ENCODE measurements at places on chromosomes 1 and 21.

GRCh38 chr21:34129039-34129891 lies 55.9 kb downstream of the MRPS6 start:
- no peak for DNase-seq
- no peaks in the 10 kb centered on the region for H3K27me3 ChIP-seq
- peaks cover 19% of the 10 kb centered on the region for H3K36me3 ChIP-seq
- H3K4me1 ChIP-seq: peaks cover 20% of the 10 kb centered on the region
- H3K27ac ChIP-seq: peak overlapping the region; percentile 2
- H3K4me3 ChIP-seq: no peak overlapping the region

DNA sequence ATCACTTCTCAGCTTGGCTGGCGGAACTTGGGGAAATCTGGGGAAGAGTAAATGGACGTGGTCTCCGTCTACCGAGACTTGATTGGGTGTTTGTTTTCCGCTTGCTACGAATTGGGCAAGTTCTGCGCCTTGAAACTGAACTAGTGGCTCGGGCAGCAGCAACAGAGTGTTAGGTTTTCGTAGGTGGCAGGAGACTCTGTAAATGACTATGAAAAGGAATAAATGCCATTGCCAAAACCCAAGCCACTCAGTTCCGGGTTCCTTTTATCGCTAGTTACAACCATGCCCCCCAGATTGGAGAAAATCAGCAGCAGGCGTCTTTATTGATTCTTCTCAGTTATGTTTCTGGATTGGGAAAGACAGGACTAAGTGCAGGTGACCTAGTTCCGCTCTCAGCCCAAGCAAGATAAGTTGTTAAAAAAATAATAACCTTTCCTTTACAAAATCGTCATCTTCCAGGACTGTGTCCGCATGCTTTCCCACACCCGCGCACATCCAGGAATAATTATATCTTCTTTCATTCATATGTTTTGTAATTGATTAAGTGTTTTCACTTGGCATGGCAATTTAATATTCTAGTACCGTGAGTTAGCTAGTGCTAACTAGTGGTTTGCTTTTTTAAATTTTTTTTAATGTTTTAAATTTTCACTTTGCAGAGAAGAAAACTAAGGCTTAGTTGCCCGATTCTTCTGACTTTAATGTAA lies 3.4 kb downstream of the LHX9 start:
- H3K27me3 ChIP-seq: peaks cover 54% of the 10 kb centered on the region
- no peak overlapping the region for H3K27ac ChIP-seq

GRCh38 chr1:234272656-234273312 lies 100.5 kb upstream of the COA6 start:
- DNase-seq: no peak
- H3K27me3 ChIP-seq: no peaks in the 10 kb centered on the region
- no peaks in the 10 kb centered on the region for H3K4me1 ChIP-seq
- no peak overlapping the region for H3K27ac ChIP-seq

GRCh38 chr1:27299385-27300271 lies 22.3 kb upstream of the TMEM222 start:
- no peaks in the 10 kb centered on the region for H3K27me3 ChIP-seq
- H3K4me3 ChIP-seq: no peak overlapping the region
- peak overlapping the region; percentile 98 for H3K27ac ChIP-seq
- H3K4me1 ChIP-seq: peaks cover 18% of the 10 kb centered on the region
- DNase-seq: peak; percentile 98

- no peaks in the 10 kb centered on the region for H3K4me1 ChIP-seq
- no peak overlapping the region for H3K27ac ChIP-seq
- no peaks in the 10 kb centered on the region for H3K36me3 ChIP-seq
- no peak for DNase-seq
- H3K27me3 ChIP-seq: no peaks in the 10 kb centered on the region
- no peak overlapping the region for H3K4me3 ChIP-seq
Measured at GRCh38 chr1:15272009-15272781, 25.2 kb downstream of the FHAD1 start.

GRCh38 chr1:32321712-32322291 lies 14.2 kb downstream of the MARCKSL1 start:
- DNase-seq: no peak
- no peaks in the 10 kb centered on the region for H3K4me1 ChIP-seq
- H3K36me3 ChIP-seq: peaks cover 58% of the 10 kb centered on the region
- no peaks in the 10 kb centered on the region for H3K27me3 ChIP-seq

DNA sequence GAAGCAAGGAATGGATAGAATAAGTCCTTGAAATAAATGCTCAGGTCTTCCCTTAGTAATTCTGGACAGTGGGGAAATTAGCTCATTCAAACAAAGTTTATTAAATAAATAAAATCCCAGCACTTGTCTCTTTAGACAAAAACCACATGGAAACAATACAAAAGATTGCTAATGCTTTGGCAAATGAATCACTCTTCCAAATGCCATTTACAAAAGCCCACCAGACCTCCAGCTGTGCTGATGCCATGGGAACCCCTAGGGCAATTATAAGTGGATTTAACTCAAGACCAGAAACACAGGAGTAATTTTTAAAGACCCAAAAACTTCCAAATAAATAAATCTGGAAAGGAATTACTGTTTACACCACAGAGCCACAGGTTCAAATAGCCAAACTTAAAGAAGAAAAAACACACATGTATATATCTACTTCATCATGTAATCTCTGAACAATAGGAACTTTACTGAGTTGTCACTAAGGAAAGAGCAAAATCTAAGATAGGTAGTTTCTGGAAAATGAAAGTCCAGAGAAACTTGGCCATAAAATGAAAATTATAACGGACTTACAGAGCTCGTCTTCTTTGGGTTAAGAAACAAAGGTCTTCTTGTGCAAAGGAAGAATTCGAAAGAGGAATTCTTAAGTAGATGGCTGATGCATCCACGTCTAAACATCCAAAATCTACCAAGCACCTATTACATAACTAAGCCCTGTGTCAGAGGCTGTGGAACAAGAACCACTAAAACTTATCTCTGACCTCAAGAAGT lies 399.4 kb downstream of the SMYD3 start:
- DNase-seq: no peak
- H3K27me3 ChIP-seq: no peaks in the 10 kb centered on the region
- H3K36me3 ChIP-seq: no peaks in the 10 kb centered on the region
- peaks cover 5% of the 10 kb centered on the region for H3K4me1 ChIP-seq
- H3K27ac ChIP-seq: no peak overlapping the region

- H3K4me1 ChIP-seq: no peaks in the 10 kb centered on the region
- no peaks in the 10 kb centered on the region for H3K36me3 ChIP-seq
- no peak for DNase-seq
Measured at GRCh38 chr1:104073463-104073902, 323.8 kb downstream of the AMY1C start.

DNA sequence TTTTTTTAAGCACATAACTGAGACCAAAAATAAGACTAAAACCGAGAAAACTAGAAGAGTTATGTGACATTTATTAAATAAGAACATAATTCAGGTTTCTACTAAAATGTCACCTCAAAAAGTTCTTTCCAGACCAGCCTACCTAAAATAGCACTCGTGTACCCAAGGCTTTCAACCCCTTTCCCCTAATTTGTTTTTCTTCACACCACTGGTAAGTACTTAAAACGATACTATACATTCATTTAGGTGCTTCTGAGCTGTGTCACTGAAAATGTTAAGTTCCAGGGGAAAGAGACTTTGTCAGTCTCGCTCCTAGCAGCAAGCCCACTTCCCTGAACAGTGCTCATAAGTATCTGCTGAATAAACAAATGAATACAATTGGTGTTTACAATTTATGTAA lies 6.8 kb downstream of the RRAGC start:
- no peak overlapping the region for H3K27ac ChIP-seq
- H3K36me3 ChIP-seq: peaks cover 81% of the 10 kb centered on the region
- DNase-seq: no peak
- no peaks in the 10 kb centered on the region for H3K27me3 ChIP-seq
- H3K4me1 ChIP-seq: no peaks in the 10 kb centered on the region

DNA sequence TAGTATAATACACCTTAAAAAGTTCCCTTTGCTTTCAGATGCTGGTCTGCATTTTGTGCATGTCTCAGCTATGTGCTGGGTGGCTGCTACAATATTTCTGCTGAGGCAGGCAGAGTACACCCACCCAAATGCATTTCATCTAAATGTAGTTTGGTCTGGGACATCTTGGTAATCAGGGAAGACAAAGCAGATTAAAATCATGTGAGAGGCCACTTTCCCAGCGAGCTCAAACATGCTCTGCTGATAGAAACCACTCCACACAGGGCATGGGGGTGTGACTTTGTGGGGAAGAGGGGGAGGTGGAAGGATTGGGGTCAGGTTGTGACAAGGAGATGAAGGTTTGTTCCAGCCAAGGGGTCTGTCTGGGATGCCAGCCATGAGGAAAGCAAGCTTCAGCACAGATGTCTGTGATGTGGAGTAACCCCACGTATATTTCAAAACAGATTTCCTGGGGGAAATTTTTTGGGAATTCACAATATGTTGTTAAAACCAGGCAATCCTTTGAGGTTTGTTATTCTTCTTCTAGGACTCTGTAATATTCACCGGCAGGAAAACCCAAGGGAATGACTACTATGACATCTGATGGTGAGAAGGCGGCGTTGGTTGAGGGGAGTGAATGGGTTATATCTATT lies 255.1 kb upstream of the FGGY start:
- H3K4me3 ChIP-seq: no peak overlapping the region
- peaks cover 13% of the 10 kb centered on the region for H3K4me1 ChIP-seq
- no peaks in the 10 kb centered on the region for H3K36me3 ChIP-seq
- H3K27ac ChIP-seq: peak overlapping the region; percentile 38

DNA sequence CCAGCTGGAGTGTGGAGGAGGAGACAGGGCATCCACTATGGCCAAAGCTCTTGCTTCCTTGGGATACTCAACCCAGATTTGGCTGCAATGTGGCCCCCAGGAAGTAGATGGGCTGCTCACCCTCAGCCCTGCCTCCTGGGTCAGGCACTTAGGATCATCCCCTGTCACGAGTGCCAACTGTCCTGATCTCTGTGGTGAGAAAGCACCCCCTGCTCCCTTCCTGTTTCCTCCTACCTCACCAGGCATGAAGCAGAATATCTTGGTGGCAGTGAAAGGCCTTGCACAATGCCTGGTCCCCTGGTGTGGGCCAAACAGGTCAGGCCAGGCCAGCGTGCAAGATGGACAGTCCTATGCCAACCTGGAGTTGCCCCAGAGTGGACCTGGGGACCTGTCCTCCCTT lies 211.7 kb downstream of the GRIK3 start:
- H3K27me3 ChIP-seq: peaks cover 30% of the 10 kb centered on the region
- no peak overlapping the region for H3K27ac ChIP-seq
- no peaks in the 10 kb centered on the region for H3K4me1 ChIP-seq
- DNase-seq: no peak
- no peaks in the 10 kb centered on the region for H3K36me3 ChIP-seq

DNA sequence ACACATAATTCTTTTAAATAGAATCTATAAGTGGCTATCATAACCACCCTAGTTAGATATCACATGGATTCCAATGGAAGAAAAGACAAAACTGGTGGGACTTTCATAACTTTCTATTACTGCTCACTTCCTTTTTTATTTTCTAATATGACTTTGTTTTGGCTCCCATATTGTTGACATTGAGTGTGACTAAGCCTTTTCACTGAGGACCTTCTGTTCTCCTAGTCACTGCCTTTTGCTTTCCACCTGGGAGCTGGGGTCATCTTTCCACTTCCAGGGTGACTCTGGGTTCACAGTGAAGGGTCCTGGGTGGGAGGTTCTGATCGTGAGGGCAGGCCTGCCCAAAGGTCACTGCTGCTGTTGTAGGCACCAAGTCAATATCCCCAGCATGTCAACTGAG lies 275.8 kb downstream of the TGFB2 start:
- no peak overlapping the region for H3K4me3 ChIP-seq
- H3K36me3 ChIP-seq: no peaks in the 10 kb centered on the region
- no peak for DNase-seq
- no peaks in the 10 kb centered on the region for H3K27me3 ChIP-seq
- no peaks in the 10 kb centered on the region for H3K4me1 ChIP-seq

GRCh38 chr1:179549368-179549700 lies 26.4 kb downstream of the NPHS2 start:
- H3K4me1 ChIP-seq: no peaks in the 10 kb centered on the region
- no peak overlapping the region for H3K4me3 ChIP-seq
- H3K27ac ChIP-seq: no peak overlapping the region
- no peaks in the 10 kb centered on the region for H3K36me3 ChIP-seq
- no peak for DNase-seq

- H3K4me1 ChIP-seq: no peaks in the 10 kb centered on the region
- H3K4me3 ChIP-seq: no peak overlapping the region
- H3K27ac ChIP-seq: no peak overlapping the region
- H3K27me3 ChIP-seq: no peaks in the 10 kb centered on the region
- H3K36me3 ChIP-seq: no peaks in the 10 kb centered on the region
Measured at GRCh38 chr1:169086603-169087455, 19.7 kb upstream of the ATP1B1 start.

DNA sequence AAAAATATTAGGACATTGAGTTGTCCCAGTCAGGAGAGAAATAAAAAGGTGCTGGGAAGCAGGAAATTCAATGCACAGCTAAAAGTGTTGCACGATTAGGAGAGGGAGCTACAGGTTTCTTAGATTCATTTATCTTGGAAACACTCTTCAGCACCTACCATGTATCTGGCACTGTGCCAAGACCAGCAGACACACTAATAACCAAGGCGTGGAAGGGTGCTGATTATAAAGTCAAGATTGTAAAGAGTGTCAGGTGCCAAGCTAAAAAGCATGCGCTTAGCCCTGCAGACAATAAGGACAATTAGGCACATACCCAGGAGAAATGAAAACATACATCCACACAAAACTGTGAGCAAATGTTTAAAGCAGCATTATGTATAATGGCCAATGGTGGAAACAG lies 129.9 kb downstream of the DSCAM start:
- H3K27ac ChIP-seq: no peak overlapping the region
- no peaks in the 10 kb centered on the region for H3K36me3 ChIP-seq
- no peaks in the 10 kb centered on the region for H3K27me3 ChIP-seq
- no peak for DNase-seq
- no peaks in the 10 kb centered on the region for H3K4me1 ChIP-seq

GRCh38 chr1:116567790-116568661 lies 2.8 kb downstream of the CD58 start:
- H3K36me3 ChIP-seq: no peaks in the 10 kb centered on the region
- no peak overlapping the region for H3K4me3 ChIP-seq
- no peak overlapping the region for H3K27ac ChIP-seq
- no peaks in the 10 kb centered on the region for H3K27me3 ChIP-seq
- peaks cover 7% of the 10 kb centered on the region for H3K4me1 ChIP-seq

GRCh38 chr1:222792744-222793143 lies 22.1 kb upstream of the DISP1 start:
- no peak for DNase-seq
- H3K27me3 ChIP-seq: no peaks in the 10 kb centered on the region
- H3K4me1 ChIP-seq: no peaks in the 10 kb centered on the region
- no peak overlapping the region for H3K27ac ChIP-seq

- H3K4me3 ChIP-seq: no peak overlapping the region
- H3K27ac ChIP-seq: peak overlapping the region; percentile 64
- no peaks in the 10 kb centered on the region for H3K27me3 ChIP-seq
Measured at GRCh38 chr1:6353955-6354658, 39.5 kb downstream of the ACOT7 start.
